NCI-H345 (cell line): ENCODE measurements at places on chromosomes 12 and 14.
A peak's percentile ranks its signal among the peaks of the same experiment; 100 is the strongest.

DNA sequence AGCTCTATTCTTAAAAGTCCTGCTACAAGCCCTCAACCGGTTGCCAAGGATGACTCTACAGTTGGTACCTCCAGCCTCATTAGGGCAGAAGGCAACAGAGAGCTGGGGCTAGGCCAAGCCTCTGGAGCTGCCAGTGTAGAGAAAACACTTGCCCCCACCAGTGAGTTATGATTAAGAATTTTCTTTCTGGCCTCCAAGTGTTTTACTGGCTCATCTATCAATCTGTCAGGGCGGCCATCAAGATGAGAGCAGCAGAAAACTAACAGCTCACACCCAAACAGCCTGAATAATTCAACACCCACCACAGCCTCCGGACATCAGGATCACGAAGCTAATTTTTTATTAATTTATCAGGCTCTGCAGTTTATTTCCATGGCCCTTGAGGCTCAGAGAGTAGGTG lies 40.7 kb upstream of the CMKLR1 start:
- DNase-seq, result no peak

DNA sequence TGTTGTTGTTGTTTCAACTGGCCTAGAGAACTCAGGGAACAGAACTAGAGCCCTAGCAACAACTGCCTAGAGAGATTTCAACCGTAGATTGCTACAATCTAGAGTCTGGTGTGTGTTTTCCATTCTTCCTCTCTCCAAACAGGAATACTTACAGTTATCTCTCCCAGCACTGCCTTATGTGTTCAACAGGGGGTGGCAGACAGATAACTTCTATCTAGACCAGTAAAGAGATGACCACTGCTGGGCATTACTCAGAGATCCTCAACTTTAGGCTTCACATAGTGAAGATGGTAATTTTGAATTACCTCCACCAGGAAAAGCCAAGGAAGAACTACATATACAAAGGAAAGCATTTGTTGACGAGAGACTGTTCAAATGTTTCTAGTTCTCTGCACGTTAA lies 4.8 kb downstream of the TXNDC16 start:
- DNase-seq, result no peak

GRCh38 chr12:5796171-5796958 lies 148.7 kb downstream of the ANO2 start:
- peak; percentile 12 for DNase-seq

DNA sequence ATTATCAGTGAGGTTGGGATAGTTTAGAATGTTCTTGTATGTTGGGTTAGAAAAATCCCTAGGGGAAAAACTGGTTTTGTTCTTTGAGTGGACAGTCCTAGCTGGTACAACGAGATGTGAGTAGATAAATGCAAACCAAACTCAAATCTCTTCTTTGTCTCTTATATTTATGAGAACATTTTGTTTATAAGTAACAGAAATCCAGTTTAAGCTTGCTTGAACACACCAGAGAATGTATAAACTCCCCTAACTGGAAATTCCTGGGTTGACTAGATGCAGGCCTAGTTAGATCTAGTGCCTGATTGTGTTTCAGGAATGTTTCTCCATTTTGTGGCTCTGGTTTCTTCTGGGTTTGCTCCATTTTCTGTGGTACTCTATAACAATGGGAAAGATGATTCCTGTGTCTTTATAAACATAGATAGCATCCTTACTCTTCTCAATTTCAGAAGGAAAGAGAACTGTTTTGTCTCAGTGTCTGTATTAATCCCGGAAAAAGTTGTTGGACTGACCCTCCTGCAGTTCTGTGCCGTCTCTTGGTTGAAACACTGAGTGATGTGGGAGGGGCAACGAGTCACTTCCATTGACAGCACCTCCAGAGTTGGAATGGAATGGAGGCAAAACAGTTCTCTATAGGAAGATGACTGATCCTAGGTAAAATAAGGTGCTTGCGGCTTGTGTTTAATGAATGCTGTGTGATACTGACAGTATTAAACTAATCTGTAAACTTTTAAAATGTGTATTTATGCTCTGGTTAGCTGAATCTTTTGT lies 244.8 kb downstream of the TMTC2 start:
- DNase-seq, result no peak

- no peak for DNase-seq
Observed at GRCh38 chr14:64834965-64835364, 44.7 kb downstream of the SPTB start.

GRCh38 chr12:43312991-43313505 lies 239.0 kb downstream of the ADAMTS20 start:
- DNase-seq, result no peak

- no peak for DNase-seq
Observed at GRCh38 chr12:43277651-43278540, 274.1 kb downstream of the ADAMTS20 start.

- no peak for DNase-seq
Observed at GRCh38 chr12:50625029-50625925, 120.5 kb downstream of the DIP2B start.

DNA sequence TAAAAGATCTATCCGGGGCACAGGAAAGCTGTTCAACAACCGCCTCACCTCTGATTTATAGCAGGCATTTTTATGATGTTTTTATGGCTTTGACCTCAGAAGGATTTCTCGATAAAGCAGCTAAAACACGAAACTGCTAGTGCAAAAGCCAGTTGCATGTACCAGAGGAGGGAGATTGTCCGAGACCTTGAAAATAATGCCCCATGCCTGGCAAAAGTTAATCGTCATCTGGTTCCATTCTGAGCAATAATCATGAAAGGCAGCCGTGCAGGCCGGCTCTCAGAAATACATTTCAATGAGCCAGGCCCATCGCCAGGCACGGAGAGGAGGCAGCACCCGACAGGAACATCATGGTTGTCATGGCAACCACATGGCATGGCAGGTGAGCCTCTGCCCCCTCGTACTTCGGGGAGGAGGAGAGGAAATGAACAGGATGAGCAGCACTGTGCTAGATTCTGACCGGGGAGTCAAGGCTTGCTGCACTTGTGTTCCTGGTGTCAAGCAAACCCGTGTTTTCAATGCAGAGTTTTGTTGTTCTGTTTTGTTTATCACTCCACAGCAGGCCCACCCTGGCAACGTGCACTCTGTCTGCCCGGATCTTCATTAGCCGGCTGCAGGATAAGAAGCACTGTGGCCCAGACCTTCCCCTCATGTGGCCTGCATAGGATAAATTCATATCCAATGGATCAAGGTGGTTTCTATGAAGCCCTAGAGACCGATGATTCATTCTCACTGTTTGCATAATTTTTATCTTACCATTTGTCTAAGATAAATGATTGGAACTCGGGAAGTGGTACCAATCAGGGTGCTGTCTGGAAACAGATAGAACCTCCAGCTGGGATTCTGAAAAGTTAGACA lies 160.2 kb downstream of the RIMBP2 start:
- peak; percentile 87 for DNase-seq

- peak; percentile 5 for DNase-seq
Observed at GRCh38 chr14:60977847-60978246, 3.0 kb downstream of the TRMT5 start.

DNA sequence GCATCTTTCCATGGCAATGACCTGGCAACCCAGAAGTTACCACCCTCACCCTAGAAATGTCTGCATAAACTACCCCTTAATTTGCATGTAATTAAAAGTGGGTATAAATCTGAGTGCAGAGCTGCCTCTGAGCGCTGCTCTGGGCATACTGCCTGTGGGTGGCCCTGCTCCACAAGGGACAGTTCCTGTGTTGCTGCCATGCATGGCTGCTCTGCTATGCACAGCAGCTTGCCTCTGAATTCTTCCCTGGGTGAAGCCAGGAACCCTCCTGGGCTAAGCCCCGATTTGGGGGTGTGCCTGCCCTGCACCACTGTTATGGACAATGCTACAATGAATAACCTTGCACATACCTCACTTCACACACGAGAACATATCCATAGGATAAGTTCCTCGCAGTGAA lies 35.7 kb upstream of the GPR132 start:
- no peak for DNase-seq

GRCh38 chr14:93733631-93734030 lies 54.7 kb downstream of the PRIMA1 start:
- no peak for DNase-seq

GRCh38 chr14:89336338-89336737 lies 80.7 kb downstream of the FOXN3 start:
- no peak for DNase-seq

- peak; percentile 90 for DNase-seq
Observed at GRCh38 chr12:78149459-78149858, 318.8 kb downstream of the NAV3 start.

GRCh38 chr14:62156052-62156451 lies 393.8 kb downstream of the SNAPC1 start:
- DNase-seq, result no peak

DNA sequence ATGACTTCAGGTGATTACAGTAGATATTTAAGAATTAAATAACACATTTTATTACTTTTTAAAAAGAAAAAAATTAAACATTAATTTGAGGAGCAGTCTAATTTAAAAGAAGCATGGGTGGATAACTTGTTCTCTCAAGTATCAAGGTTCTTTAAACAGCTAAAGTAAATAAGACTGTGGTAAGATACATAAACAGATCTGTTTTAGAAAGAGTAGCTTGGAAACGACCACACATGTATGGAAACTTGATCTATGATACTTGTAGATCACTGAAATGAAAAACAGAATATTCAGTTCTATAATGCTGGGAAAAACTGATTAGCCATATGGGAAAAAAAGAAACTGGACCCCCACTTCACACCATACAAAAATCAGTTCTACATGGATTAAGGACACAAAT lies 36.0 kb downstream of the TC2N start:
- DNase-seq, result no peak

GRCh38 chr14:79570648-79571047 lies 640.7 kb downstream of the DIO2 start:
- DNase-seq, result no peak

DNA sequence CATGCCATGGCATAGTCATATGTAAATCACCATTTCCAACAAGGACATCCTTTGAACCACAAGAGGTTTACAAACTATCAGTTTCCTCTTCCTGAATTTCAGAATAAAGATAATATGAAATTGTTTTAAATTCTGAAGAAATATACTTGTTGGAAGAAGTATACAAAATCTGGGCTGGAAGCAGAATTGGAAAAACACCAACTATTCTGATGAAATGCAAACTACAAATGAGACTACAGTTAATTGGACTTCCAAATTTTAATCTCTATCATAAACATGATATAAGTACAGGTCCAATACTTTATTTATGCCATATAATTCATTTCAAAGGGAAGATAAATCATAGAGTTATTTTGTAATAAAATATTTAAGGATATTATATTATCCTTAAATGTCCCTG lies 80.1 kb downstream of the NOVA1 start:
- DNase-seq, result no peak

- DNase-seq, result no peak
Observed at GRCh38 chr14:73237786-73238423, 599 bp downstream of the PAPLN start.

DNA sequence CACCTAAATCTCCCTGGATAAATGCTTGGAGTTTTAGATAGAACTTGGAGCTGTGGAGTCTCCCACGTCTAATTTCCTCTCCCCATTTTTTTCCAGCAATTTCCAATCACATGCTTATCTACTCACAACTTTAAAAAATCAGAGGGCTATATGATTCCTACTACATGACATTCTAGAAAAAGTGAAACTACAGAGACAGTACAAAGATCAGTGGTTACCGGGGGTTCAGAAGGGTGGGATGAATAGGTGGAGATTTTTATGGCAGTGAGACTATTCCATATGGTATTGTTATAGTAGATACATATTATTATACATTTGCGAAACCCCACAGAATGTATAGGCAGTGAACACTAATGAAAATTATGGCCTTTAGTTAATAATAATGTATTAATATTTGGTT lies 35.5 kb downstream of the ATF7 start:
- no peak for DNase-seq

- no peak for DNase-seq
Observed at GRCh38 chr14:31371646-31372045, 48.7 kb downstream of the HEATR5A start.

GRCh38 chr12:54786081-54786480 lies 68.2 kb upstream of the MUCL1 start:
- no peak for DNase-seq

DNA sequence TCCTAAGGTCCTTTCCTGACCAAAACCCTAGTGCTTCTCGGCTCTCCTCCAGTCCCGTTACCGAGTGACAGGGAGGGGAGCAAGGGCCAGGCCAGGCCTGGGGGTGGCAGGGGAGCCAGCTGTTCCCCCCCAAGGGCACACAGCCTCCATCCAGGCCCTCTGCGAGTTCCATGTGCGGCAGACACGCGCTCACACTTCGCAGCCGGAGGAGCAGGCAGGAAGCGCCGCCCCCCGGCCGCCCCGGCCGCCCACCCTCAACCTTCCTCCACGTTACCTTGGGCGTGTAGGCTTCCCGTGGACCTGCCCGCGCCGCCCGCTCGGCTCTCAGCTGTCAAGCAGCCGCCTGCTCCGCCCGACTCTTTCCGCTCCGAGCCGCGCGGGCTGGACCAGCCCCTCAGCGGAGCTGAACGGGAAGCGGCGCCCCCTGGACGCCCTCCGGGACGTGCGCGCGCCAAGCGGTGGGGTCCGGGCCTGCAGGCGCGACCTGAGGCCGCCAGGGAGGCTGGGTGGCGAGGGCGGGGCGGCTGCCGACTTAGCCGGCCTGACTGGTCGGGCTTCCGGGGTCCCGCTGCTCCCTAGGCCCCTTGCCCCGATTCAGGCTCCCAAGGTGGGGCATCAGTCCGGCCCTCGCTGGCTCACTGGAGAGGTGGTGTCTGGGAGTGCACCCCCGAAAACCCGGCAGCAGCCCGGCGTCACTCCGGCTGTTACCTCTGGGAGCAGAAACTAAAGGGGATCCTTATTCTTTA lies at the start of gene CRACR2A:
Gene CRACR2A (minus strand): TSS at position 369 of the 746 bp plus-strand sequence. CDS start 56,110 bp downstream, outside the sequence.
- DNase-seq, result peak; percentile 24
